ENCODE measurements at places on chromosomes 13 and 19. TPM values are rescaled to one million over a fixed set of nuclear protein-coding genes. Genes with fewer than 3 reads are reported as not detected.
A peak's percentile ranks its signal among the peaks of the same experiment; 100 is the strongest.

GRCh38 chr13:42063105-42063504 lies 14.7 kb downstream of the DGKH start:
- peaks cover 7% of the 10 kb centered on the region for H3K4me1 ChIP-seq
- H3K27ac ChIP-seq: no peak overlapping the region
- no peak for DNase-seq
- H3K4me3 ChIP-seq: no peak overlapping the region
- peaks cover 26% of the 10 kb centered on the region for H3K36me3 ChIP-seq

DNA sequence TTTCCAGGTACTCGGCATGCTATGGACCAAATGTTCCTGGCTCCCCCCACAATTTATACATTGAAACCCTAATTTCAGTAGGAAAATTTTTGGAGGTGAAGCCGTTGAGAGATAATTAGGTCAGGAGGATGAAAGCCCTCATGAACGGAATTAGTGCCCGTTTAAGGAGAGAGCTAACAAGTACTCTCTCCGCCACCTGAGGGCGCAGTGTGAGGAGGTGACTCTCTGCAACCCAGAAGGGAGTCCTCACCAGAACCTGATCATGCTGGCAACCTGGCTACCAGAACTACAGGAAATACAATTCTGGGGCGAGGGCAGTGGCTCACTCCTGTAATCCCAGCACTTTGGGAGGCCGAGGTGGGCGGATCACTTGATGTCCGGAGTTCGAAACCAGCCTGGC lies 397.8 kb downstream of the SLITRK5 start:
- no peak for DNase-seq
- H3K4me3 ChIP-seq: no peak overlapping the region
- H3K36me3 ChIP-seq: no peaks in the 10 kb centered on the region
- H3K27me3 ChIP-seq: no peaks in the 10 kb centered on the region

- H3K4me3 ChIP-seq: no peak overlapping the region
- H3K36me3 ChIP-seq: no peaks in the 10 kb centered on the region
- H3K27me3 ChIP-seq: peaks cover 26% of the 10 kb centered on the region
- H3K27ac ChIP-seq: no peak overlapping the region
These were observed 198.4 kb downstream of the ATP8A2 start for GRCh38 chr13:25570185-25570584.

DNA sequence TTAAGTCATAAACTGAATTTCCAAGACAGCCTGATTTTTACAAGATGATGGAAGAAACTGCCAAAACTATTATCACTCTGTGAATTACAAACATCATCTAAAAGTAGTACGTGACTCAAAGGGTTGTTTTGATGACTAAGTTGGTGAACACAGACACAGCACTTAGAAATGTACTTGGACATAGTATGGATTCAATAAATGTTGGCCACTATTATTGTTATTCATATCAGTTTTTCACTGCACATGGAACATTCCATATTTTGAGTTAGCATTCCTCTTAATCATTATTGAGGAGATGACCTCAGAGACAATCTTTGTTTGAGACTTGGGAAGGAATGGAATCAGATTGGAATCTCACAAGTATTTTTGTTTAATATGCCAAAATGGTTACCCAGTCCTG lies 172.9 kb downstream of the OXGR1 start:
- no peaks in the 10 kb centered on the region for H3K4me1 ChIP-seq
- H3K27me3 ChIP-seq: no peaks in the 10 kb centered on the region
- no peak overlapping the region for H3K4me3 ChIP-seq

GRCh38 chr19:35005256-35005977 lies 5.3 kb downstream of the GRAMD1A start:
- peaks cover 31% of the 10 kb centered on the region for H3K36me3 ChIP-seq
- H3K27ac ChIP-seq: no peak overlapping the region
- no peak overlapping the region for H3K4me3 ChIP-seq
- no peak for DNase-seq
- H3K4me1 ChIP-seq: peaks cover 39% of the 10 kb centered on the region

DNA sequence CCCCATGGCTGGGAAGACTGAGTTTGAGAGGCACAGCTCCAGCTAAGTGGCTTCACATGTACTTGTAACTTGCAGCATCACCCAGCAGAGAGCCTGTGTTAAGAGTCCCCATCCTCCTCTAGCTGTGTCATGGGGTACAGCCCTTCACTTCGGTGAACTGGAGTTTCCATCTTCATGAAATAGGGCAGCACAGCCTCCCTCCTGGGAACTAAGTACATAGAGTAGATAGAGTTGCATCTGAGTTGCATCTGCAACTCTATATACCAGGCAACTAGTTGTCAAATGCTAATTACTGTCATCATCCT lies 1.2 kb downstream of the PRDX2 start:
- peak overlapping the region; percentile 90 for H3K4me3 ChIP-seq
- no peak for DNase-seq
- H3K27ac ChIP-seq: no peak overlapping the region
- H3K4me1 ChIP-seq: peaks cover 25% of the 10 kb centered on the region

GRCh38 chr13:52374389-52374788 lies 31.6 kb downstream of the THSD1 start:
- no peaks in the 10 kb centered on the region for H3K4me1 ChIP-seq
- no peak overlapping the region for H3K4me3 ChIP-seq
- peaks cover 5% of the 10 kb centered on the region for H3K27me3 ChIP-seq
- H3K36me3 ChIP-seq: no peaks in the 10 kb centered on the region
- no peak for DNase-seq

GRCh38 chr13:74045583-74045982 lies 88.6 kb downstream of the KLF12 start:
- no peaks in the 10 kb centered on the region for H3K27me3 ChIP-seq
- H3K4me3 ChIP-seq: no peak overlapping the region
- no peak overlapping the region for H3K27ac ChIP-seq
- no peak for DNase-seq
- peaks cover 22% of the 10 kb centered on the region for H3K36me3 ChIP-seq

DNA sequence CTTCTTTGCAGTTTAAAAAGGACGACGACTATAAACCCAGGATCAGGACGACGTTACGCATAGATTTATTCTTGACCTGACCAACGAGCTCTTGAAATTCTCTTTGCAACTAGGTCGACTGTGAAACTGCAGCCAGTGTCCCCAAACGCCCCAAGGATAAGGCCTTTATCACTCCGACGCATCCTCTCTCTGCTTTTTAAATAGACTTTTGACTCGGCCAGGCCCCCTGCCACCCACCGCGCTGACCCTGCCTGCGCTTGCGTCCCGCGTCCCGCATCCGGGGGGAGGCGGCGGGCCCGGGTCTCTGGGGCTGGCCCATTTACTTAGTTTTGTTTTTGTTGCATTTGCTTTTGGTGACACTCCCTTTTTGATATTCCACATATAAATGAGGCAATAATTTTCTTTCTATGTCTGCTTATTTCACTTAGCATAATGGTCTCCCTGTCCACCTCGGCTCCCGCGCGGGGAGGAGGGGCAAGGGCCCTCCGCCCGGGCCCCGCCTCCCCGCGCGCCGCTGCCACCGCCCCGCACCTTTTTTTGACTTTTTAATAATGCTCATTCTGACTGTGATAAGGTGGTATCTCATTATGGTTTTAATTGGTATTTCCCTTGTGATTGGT lies 17.4 kb downstream of the RB1 start:
- DNase-seq: no peak
- H3K36me3 ChIP-seq: peaks cover 70% of the 10 kb centered on the region
- peaks cover 22% of the 10 kb centered on the region for H3K4me1 ChIP-seq

GRCh38 chr19:661427-662196 lies 1.4 kb downstream of the RNF126 start:
- DNase-seq: peak; percentile 72
- peaks cover 8% of the 10 kb centered on the region for H3K36me3 ChIP-seq
- H3K27me3 ChIP-seq: no peaks in the 10 kb centered on the region
- H3K4me3 ChIP-seq: peak overlapping the region; percentile 93
- peak overlapping the region; percentile 95 for H3K27ac ChIP-seq

DNA sequence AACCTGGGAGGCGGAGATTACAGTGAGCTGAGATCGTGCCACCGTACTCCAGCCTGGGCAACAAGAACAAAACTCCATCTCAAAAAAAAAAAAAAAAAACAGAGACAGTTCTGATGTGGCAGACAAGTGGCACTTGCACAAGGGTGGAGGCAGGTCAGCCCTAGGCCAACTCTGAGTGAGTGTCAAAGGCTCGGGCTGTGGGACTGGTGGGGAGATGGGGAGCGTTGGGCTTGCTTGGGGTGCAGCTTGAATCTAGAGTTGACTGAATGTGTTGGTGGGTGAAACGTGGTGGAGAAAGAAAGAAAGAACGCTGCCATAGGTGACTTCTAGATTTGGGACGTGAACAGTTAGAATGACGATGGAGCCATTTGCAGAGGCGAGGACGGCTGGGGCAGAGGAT lies 121.3 kb upstream of the SPACA7 start:
- no peak overlapping the region for H3K4me3 ChIP-seq
- H3K27ac ChIP-seq: no peak overlapping the region
- H3K27me3 ChIP-seq: no peaks in the 10 kb centered on the region
- no peak for DNase-seq

GRCh38 chr19:45814166-45814780 lies 835 bp downstream of the RSPH6A start:
- H3K4me3 ChIP-seq: no peak overlapping the region
- no peaks in the 10 kb centered on the region for H3K36me3 ChIP-seq
- H3K4me1 ChIP-seq: peaks cover 11% of the 10 kb centered on the region
- H3K27ac ChIP-seq: no peak overlapping the region

GRCh38 chr13:30576528-30576927 lies 41.2 kb upstream of the USPL1 start:
- peak overlapping the region; percentile 6 for H3K27ac ChIP-seq
- H3K36me3 ChIP-seq: no peaks in the 10 kb centered on the region
- DNase-seq: no peak
- peaks cover 28% of the 10 kb centered on the region for H3K4me1 ChIP-seq

DNA sequence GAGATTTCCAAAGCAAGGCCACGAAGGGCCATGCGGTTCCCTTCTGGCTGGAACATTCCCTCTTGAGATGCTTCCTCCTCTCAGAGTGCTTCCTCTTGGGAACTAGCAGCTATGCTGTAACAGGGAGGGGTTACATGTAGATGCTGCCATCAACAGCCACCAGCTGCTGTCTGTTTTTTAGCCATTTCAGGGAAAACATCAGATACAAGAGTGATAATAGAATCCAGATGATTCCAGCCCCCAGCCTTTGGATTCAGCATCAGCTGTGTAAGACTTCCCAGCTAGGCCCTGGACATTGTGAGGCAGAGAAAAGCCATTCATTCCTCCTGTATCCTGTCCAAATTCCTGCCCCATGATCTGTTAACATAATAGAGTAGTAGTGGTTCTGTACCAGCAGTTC lies 8.2 kb upstream of the ZNF177 start:
- DNase-seq: no peak
- no peak overlapping the region for H3K27ac ChIP-seq
- H3K27me3 ChIP-seq: no peaks in the 10 kb centered on the region
- H3K4me1 ChIP-seq: no peaks in the 10 kb centered on the region

GRCh38 chr13:99947666-99948065 lies 23.9 kb downstream of the ZIC5 start:
- H3K4me3 ChIP-seq: no peak overlapping the region
- no peaks in the 10 kb centered on the region for H3K36me3 ChIP-seq
- H3K27me3 ChIP-seq: peaks cover 57% of the 10 kb centered on the region
- no peak for DNase-seq

DNA sequence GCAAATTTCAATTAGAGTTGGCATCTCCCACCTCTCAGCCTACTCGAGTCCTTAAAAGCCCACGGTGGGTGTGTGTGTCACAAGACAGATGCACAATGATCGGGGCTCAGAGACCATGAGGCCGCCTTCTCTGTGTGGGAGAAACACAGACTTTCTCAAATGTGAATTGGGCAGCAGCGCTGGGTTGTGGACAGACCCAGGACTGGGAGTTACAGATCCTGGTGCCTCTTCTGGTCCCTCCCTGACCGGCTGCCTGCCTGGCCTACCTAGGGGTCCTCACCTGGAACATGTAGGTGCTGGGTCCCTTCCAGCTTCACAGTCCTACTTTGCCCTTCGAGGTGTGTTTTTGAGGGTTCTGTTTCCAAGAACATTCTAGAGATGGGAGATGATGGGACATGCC lies 4.9 kb downstream of the CEACAM8 start:
- no peak overlapping the region for H3K4me3 ChIP-seq
- H3K4me1 ChIP-seq: no peaks in the 10 kb centered on the region
- peaks cover 10% of the 10 kb centered on the region for H3K27me3 ChIP-seq
- no peaks in the 10 kb centered on the region for H3K36me3 ChIP-seq
- H3K27ac ChIP-seq: no peak overlapping the region
- no peak for DNase-seq

GRCh38 chr19:6750062-6750461 lies 10.6 kb downstream of the TRIP10 start:
- no peaks in the 10 kb centered on the region for H3K27me3 ChIP-seq
- H3K4me1 ChIP-seq: peaks cover 10% of the 10 kb centered on the region
- H3K36me3 ChIP-seq: peaks cover 34% of the 10 kb centered on the region
- H3K4me3 ChIP-seq: no peak overlapping the region
- DNase-seq: no peak
- no peak overlapping the region for H3K27ac ChIP-seq

DNA sequence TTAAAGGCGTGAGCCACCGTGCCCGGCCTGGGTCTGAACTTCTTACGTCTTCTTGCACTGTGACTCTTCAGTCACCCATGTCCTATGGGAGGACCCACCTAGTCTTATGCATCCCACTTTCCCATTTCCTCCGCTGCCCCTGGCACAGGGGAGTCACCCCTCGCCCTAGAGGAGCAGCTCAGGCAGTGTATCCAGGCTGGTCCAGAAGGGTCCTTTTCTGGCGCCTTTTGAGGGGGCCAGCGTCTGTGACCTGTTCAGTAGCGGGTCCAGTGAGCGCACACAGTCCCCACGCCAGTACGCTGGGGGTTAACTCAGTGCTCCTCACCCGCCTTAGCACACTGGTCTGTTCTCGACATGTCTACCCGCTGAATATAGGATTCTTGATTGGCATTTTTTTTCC lies 107.1 kb downstream of the TM9SF2 start:
- H3K36me3 ChIP-seq: no peaks in the 10 kb centered on the region
- DNase-seq: no peak

GRCh38 chr13:85567909-85568308 lies 231.3 kb downstream of the SLITRK6 start:
- no peaks in the 10 kb centered on the region for H3K27me3 ChIP-seq
- H3K36me3 ChIP-seq: no peaks in the 10 kb centered on the region
- H3K4me1 ChIP-seq: no peaks in the 10 kb centered on the region
- H3K4me3 ChIP-seq: no peak overlapping the region
- DNase-seq: no peak
- H3K27ac ChIP-seq: no peak overlapping the region

SPINT2 gene
- total RNA-seq: 50.3 TPM

IGFL4 gene
- not detected for total RNA-seq

DYRK1B gene
- 15.8 TPM for total RNA-seq

TTYH1 gene
- total RNA-seq: 1.1 TPM

SPRED3 gene
- total RNA-seq: 2.6 TPM

GET3 gene
- total RNA-seq: 46.4 TPM

PSG1 gene
- total RNA-seq: not detected

Measured in activated naive CD8-positive, alpha-beta T cell treated with anti-CD3 and anti-CD28 coated beads, Interleukin-2, amount 10 ng/mL, durations not matched to agents 7 days and 5 days (primary cell).